Fibroblast of upper back skin (primary cell): ENCODE measurements at places on chromosomes 2 and 18.
A peak's percentile ranks its signal among the peaks of the same experiment; 100 is the strongest.

DNA sequence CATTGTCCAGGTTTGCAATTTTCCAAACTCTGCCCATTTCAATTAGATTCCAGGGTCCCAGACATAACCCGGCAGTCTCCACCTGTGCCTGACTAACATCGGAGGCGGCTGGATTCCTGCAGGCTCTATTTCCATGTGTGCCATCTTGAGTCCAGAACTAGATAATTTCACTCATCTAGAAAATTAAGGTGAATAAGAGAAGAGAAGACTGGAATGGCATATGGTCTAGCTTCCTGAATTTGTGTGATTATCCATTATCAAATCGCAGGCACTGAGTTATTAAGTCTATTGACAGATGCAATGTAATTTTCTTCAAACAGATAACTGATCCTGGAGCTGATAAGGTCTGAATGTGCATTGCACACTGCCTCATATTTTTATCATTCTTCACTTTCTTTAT lies 305.2 kb downstream of the ETAA1 start:
- DNase-seq, result no peak

GRCh38 chr2:239833269-239834109 lies 191.7 kb downstream of the NDUFA10 start:
- no peak for DNase-seq

DNA sequence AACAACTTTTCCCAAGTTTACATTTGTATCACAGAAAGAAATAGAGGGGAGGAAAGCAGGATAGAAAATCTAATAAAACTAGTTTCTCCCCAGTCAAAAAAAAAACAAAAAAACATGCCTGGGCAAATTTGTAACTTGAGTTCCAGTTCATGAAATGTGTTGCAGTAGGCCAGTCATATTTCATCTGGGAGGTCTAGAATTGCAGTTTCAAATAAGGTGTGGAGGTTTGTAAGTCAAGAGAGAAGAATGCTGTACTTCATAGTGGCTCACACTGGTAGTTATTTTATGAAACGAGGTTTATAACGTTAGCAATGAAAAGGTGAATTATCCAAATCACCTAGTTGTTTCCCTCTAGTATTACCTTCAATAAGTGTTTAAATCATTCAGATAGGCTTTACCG lies 1313.9 kb upstream of the SLC39A10 start:
- DNase-seq, result no peak

DNA sequence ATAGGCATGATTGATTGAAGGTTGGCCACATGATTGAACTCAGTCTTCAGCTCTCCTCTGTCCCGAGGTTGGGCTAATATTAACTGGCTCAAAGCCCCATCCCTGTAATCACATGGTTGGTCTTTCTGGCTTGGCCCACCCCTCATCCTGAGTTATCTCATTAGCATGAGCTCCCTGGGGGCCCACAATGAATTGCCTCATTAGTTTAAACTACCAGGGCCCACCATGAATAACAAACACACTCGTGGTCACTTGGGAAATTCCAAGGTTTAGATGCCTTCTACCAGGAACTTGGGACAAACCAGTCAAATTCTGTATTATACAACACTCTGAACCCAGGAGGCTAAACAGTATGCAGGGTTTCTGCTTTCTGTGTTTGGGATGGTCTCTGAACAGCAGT lies 121.7 kb upstream of the B3GNT2 start:
- no peak for DNase-seq

DNA sequence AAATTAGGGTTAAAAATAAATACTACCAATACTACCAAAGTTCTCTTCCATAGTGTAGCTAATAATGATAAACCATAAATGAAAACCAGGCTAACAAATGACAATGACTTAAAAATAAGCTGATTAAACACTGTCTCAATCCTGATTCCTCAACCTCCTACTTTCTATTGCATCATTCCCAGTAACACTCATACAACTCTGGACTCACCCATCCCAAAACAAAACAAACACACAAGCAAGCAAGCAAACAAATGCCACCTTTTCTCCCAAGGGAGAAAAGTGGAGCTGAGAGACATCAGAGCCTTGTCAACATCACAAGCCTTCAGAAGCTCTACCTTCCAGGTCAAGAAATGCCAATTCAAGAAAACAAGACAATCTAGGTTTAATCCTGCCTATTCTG lies 620.7 kb downstream of the NYAP2 start:
- no peak for DNase-seq

DNA sequence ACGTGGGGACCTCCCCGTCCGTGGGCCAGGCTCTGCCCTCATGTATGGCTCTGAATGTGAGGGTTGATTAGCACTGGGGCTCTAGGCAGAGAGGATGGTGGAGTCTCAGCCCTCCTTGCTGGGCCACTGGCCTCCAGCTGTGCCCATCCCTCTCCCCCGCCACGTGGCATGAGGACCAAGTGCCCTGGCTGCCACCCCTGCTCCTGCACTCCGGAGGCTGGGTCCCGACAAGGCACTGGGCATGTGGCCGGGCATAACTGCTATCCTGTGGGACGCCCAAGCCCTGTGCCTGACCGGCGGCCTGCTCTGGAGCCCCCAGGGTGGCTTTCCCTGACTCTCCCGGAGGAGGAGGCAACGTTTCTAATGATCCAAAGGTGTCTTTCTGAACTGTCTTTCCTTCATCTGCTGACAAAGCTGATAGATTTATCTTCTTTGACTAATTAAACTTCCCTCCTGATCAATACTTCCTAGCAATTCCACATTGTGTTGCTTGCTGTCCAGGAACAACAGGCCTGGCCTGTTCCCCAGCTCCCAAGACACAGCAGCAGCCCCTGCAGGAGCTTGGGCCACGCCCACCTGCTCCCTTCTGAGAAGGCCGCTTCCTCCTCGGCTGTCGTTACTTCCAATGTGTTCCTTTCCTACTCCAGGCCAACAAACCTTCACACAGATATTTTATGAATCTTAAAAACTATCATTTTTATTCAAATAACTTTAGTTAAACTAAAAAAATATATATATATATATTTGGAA lies 132.0 kb downstream of the SNTG2 start:
- no peak for DNase-seq

DNA sequence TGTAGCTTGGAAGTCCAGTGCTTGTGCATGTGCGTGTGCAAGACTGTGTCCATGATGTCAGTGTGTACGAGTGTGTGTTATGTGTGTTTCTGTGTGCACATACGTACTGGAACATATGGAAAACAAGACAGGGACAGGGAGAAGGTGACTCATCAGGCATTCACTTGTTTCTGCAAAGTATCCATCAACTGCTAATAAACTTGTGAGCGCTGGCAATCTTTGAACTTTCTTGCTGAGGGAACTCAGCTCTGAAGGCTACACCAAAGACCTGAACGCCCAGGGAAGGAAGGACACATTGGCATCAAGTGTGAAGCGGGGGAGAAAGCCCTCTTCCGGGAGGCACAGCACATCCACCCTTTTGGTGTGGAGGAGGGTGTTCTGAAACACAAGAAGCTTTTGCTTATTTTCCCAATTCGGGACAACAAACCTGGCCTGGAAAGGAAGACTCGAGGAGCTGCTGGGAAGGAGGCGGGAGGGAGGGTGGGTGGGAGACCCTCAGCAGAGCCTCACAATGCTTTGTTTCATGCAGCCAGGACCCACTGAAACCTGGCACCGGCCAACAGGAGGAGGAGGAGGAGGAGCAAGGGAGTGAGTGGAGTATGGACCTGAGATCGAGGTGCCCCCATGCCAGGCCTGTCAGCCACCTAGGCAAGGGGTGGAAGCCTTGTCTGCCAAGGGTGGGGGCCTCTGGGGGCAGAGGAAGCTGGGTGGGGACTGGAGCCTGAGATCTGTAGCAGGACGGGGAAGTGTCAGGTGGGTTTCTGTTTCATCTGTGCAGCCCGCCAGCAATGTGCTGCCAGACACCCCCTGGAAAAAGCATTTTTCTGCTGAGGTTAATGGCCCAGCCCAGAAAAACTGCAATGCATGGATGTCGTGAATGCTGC lies 26.8 kb downstream of the SMAD7 start:
- DNase-seq, result peak; percentile 80

DNA sequence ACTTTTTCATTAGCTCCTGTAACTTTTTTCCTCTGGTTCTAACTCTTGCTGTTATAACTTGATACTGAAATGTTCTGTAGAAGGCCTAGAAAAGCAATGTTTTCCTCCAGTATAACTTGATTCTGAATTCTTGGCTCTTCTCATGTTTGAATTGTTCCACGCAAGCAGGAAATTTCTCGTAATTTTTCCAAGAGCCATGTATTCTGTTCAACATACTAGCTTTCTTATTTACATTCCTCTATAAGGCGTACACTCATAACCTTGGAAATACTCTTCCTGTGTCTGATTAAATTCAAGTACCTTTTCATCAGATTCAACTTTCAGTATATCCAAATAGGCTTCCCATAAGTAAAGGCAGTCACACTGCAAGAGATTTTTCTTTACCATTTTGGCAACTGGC lies 109.1 kb downstream of the SMAD2 start:
- no peak for DNase-seq

GRCh38 chr2:12718711-12719399 lies 2.1 kb downstream of the TRIB2 start:
- no peak for DNase-seq

- no peak for DNase-seq
Observed at GRCh38 chr2:1987379-1987778, 243.1 kb upstream of the PXDN start.

GRCh38 chr2:156526950-156527636 lies 90.9 kb downstream of the GPD2 start:
- no peak for DNase-seq

GRCh38 chr18:63105636-63106316 lies 213.8 kb downstream of the BCL2 start:
- no peak for DNase-seq

DNA sequence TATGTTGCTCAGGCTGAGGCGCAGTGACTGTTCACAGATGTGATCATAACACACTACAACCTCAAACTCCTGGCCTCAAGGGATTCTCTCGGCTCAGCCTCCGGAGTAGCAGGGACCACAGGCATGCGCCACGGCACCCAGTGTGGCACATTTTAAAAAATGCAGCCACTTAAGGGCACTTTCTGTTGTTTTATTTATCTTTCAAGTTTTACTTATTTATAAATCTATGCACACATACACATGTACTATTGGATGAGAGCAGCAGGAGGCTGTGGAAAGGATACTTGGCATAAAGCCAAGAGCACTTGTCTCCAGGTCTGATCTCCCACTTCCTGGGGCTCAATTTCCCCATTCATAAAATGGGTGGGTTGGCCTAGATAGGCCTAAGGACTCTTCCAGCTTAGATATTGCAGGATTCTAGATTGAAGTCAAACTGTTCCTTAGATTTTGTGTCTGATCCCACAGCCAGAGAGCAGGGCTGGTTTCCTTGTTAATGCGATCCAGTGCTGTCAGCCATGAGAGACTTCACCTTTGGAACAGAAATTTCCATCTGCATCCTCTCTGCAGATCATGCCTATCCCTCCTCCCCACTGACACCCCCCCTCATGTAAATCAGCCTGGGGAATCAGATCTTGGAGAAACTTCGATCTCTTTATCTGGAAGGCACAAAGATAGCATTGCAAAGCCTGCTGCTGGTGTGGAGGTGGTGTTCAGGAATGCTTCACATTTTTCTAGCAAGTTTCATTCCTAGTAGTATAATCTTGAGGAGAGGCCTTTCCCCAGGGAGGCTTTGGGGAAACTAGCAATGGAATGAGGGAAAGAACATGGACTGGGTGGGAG lies 24.7 kb downstream of the PCBP1 start:
- DNase-seq, result peak; percentile 93

DNA sequence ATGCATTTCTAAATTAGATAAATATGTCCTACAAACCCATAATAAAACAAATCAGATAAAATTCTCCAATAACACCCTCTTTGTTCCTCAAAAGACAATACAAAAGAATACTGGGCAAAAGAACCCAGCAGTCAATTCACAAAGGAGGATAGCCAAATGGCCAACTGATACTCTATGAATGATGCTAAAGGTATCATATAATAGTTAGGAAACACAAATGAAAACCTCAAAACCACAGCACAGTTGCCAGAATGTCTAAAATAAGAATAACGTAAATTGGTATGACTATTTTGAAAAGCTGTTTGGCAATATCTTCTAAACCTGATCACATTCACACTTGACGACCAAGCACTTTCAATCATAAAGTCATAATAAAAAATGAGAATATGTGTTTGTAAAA lies 315.4 kb downstream of the CDH7 start:
- DNase-seq, result no peak

- no peak for DNase-seq
Observed at GRCh38 chr2:2872713-2873449, 504.7 kb downstream of the EIPR1 start.

GRCh38 chr2:159959136-159959535 lies 103.3 kb downstream of the PLA2R1 start:
- DNase-seq, result no peak

GRCh38 chr2:63819765-63820717 lies 21.7 kb upstream of the UGP2 start:
- DNase-seq, result peak; percentile 70

DNA sequence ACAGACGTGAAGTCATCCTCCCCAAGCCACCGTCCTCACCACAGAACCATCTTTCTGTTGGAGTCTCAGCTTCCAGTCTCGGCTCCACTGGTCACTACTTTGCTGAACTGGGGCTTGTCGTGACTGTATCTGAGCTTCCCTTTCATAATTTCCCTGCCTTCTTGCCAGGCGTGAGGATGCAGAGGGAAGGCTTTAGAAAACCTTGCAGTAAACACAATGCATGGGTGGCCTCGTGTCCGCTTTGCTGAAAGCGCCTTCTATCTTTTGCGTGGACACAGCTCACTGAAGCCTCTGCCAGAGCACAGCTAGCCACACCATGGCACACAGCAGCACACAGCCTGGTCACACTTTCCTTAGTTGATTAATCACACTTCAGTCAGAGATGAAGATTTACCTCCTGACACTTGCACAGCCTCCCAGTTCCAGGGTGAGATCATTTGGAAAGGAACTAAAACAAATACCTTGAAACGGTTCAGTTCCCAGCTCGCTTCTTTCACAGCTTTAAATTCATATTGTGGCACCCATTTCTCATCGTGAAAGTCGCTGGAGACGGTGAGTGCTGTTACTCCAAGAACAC lies 2.8 kb upstream of the GPR45 start:
- no peak for DNase-seq

DNA sequence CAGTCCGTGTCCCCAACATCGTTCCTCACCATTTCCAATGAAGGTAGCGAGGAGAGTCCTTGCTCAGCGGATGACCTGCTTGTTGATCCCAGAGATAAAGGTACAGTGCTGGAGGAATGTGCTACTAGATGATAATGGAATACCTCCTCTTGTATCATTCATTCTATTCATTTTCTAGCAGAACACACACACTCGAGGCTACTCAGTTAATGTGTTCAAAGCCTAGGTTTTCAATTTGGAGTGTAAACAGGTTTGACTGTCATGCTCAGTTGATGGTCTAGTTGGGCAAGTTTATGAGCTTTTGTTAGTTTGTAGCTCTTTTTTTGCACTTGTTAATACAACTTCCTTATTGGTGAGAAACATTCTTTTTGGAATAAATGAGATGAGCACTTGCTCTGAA lies 114.2 kb downstream of the ICA1L start:
- no peak for DNase-seq

- no peak for DNase-seq
Observed at GRCh38 chr2:67952066-67952465, 110.7 kb downstream of the C1D start.

- peak; percentile 61 for DNase-seq
Observed at GRCh38 chr2:54845514-54845913, 122.1 kb downstream of the EML6 start.
